Right forelimb (tissue), 1 donor: ENCODE measurements at places on chromosomes 6 and 20.

DNA sequence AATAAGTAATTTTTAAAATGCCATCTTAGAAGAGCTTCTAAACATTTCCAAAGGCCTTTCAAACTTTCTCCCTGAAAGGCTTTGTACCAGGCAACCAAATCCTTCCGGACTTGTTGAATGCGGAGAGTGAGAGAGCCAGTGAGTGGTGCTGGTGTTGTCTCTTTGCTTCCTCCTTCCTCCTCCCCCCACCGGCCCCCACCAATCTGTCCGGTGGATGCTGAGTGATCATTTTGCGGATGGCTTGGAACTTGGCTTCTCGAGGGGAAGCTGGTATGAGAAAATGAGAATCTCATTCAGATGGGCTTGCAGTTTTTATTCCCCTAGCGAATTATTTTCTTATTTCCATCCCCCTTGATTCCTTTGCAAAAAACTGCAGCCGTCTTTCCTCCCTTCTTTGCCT is 97.3 kb downstream of the ANKRD60 start:
- no peak for DNase-seq

GRCh38 chr6:155936551-155936950 is 480.9 kb upstream of the NOX3 start:
- no peak for DNase-seq

DNA sequence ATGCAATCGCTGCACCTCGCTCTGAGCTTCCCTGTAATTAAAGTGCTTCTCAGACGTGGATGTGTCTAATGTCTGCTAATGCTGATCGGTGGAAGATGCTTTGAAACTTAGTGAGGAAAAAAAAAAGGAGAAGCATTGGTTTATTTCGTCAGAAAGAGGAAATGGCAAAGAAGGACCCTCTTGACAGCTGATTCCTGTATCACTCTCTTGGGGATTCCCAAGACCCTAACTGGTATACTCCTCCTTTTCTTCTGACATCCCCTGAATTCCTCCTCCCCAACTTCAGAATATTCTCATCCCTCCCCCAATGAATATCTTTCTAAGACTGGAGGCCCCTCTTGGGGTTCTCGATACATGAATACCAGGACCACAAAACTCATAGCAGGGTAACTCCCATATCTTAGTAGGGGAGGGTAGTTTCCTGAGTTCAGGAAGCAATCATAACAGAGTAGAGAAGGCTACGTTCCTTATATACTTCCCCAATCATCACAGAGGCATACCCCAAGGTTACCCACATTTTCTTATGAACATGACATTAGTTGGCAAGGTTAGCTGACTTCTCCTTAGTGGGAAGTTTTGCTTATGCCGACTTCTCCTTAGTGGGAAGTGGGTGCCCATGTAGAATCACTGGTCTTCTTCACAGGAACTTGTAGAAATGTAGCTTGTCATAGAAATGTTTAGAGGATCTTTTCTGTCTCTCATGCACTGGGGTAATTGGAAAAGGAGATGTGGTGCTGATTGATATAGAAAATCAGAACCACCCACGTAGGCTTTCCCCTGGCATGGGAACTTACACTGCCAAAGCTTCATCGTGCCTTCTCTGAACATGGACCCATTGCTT is 63.8 kb upstream of the ATXN1 start:
- DNase-seq = no peak

GRCh38 chr6:54206510-54206909 is 95.3 kb downstream of the MLIP start:
- DNase-seq = no peak

DNA sequence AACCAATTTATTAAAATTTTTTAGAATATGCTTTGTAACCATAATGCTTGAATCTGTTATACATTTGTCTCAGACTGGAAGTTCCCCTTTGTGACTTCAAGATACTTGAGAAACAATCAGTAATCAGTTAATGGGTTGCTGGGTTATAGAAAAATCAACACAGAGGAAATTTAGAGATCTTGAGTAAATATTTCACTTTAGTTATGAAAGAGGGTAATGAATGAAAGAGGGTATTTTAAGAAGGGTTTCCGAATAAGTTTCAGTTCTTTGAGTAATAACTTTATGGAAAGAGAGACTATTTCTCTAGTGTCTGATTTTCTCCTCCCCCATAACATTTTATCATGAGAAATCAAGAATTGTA is 21.4 kb downstream of the ZFAND3 start:
- no peak for DNase-seq

DNA sequence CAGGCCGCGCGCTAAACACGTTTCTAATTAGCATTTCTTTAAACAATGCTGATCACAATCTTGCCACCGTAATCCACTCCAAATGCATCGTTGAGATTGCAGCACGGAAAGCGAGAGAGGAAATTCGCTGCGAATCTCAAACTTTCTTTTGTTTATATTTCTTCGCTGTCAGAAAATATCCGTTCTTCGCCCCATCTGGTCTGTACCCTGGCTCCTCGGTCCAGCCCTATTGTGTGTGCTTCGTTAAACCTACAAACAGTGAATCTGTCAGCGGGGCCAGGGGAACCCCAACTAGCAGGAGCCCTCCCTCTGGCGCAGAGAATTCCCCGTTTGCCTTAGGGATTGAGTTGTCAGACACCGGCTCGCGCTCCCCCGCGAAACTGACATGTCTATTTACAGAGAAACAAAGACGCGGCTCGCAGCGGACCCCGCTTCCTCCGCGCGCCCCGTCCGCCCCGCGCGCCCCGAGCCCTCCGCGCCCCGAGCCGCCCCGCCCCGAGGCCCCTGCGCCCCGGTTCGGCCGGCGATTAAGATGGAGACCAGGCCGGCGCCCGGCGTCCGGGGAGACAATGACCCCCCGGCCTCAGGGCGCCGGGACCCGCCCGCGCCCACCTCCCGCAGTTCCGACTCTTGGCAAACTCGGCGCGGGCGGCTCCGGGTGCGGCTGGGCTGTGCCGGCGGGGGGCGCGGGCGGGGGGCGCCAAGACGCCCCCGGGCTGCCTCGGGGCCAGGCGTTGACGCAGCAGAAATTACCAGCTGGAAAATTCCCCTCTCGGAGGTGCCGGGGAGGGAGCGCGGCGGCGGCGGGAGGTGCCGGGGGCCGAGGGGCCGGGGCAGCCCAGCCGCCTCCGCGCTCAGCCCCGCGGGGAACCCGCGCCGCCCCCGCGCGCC is 874 bp downstream of the ZBTB46 start:
- DNase-seq = no peak

DNA sequence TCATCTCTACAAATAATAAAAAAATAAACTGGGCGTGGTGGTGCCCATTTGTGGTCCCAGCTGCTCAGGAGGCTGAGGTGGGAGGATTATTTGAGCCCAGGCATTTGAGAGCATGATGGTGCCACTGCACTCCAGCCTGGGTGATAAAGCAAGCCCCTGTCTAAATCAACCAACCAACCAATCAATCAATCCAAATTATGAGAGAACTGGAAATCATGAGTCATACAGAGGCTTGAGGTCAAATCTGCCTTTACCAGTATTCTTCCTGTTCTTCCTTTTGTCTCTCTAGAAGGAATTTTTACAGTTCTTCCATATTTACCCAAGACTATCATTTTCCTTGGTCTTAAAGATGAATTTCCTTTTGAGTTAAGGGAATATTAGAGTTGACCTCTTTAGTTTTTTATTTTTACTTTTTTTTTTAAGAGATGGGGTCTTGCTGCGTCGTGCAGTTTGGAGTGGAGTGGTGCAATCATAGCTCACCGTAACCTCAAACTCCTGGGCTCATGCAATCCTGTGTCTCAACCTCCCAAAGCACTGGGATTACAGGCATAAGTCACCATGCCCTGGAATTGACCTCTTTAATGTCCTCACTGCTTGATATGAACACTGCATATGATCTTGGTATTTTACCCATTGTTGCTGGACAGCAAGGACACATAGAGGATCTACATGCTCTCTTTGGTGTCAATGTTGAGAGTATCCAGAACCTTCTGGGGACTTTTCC is 44.1 kb upstream of the TXNDC5 start:
- no peak for DNase-seq

GRCh38 chr6:148565930-148566663 is 180.7 kb upstream of the UST start:
- no peak for DNase-seq

- DNase-seq = no peak
Measured at GRCh38 chr20:34529742-34530141, 13.5 kb downstream of the DYNLRB1 start.

- DNase-seq = no peak
Measured at GRCh38 chr20:36572701-36573102, 695 bp upstream of the TGIF2 start.

DNA sequence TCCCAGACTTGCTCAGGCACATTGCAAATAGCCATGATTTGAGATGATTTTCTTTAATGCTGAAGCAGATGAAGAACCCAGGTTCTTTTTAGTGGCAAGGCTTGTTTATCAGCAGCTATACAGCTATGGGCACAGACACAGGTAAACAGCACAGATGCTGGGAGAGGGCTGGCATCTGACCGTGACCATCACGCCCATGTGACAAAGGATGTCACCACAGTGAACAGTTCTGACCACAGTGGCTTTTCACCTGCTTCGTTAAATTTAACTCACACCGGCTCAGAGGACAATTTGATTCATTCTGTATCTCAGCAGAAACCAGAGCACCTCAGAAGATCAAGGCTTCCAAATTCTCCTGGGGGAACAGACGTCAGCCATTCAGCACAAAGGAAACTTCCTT is 142.6 kb downstream of the CDH26 start:
- DNase-seq = no peak

DNA sequence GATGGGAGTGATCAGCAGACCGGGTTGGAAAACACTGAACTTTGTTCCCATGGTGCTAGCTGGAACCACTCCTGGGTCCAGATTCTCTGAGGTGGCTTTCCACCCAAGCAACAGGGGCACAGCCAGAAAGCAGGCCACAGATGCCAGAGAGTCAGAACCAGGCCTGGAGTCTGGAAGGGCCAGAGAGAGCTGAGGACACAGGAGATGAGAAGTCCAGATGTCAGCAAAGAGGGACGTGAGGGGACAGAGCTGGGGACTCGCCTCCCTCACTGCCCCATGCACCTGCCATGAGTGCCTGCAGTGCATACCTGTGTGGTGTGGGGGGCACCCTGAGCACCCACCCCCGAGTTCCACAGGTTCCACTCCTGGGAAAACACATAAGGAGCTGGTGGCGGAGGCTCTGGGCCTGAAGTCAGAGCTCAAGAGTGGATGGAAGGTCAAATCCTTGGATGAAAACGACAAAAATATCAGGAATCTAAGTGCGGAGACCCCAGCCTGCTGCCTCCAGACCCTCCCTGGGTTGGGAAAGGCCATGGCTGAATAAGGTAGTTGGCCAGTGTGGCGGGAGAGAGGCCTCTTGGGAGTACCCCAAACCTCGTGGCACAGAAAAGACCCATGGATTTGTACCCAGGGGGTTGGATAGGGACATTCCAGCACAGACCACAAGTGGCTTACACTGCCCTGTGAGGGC is 224.2 kb downstream of the SYNDIG1 start:
- peak; percentile 21 for DNase-seq

DNA sequence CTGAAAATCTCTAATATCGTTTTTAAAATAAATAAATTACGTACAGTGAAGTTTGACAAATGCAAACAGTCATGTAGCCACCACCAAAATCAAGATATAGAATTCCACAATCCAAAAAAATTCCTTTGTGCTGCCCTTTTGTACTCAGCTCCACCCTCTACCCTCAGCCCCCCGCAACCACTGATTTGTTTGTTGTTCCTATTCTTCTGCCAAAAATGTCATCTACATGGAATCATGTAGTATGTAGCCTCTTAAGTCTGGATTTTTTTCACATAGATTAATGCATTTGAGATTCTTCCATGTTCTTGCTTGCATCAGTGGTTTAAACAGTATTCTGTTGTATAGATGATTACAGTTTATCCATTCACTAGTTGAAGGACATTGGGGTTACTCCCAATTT is 8.5 kb upstream of the REPS1 start:
- DNase-seq = no peak

DNA sequence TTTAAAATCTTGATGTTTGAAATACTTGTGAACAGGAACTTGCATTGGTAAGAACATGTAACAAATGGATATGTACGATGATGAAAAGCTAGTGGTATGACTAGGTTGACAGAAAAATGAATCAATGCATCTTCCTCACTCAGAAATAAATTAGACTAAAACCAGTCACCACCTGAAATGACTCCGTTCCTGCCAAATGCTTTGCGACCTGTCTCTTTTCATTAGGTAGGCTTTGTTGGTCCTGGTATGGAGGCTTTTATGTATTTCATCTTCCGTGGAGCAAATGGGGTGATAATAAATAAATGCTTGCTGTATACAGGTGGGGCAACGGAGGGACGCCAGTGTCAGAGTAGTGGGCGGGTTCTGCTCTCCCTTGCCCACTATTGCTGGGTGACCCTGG is 17.1 kb upstream of the ULBP3 start:
- DNase-seq = no peak

DNA sequence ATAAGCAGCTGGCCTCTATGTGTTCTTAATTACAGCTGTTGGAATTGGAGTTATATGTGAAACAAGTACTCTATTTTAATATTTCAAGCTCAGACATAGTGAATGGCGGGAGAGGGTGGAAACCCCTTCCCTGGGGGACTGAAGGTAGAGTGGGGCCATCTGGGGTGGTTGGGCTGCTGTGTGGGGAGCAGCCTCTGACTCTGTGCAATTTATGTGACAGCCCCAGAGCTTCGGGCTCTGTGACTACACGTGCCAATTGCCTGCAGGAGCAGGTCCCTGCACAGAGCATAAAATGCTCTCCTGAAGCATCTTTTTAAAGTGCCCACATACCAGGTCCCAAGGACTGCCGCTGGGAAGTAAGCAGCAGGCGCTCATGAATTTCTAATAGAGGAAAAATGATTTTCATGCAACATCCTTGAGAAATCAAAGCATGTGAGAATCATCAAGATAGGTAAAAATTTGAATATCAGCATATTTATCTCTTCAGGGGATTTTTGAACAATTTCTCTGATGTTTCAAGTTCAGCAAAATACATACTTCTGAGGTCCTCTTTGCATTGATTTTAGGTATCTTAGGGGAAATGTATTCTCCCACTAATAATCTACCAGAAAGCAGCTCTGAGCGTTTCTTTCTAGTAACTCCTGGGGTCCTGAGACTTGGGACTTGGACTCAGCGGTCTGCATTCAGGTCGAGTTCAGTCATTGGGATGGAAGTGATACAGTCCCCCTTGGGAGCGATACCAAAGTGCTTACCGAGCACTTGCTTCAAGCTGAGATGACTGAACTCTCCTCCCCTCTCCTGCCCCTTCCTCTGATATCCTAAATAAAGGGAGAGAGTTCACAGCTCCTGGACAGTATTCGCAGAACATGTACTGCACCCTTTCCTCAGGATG is 40.0 kb downstream of the ALDH8A1 start:
- no peak for DNase-seq

- DNase-seq = peak; percentile 74
Measured at GRCh38 chr6:26327450-26328264, 37.3 kb upstream of the BTN3A2 start.
